Smooth muscle cell of the umbilical artery (primary cell): ENCODE measurements at places on chromosomes 16 and 17. TPM values are rescaled to one million over a fixed set of nuclear protein-coding genes. Genes with fewer than 3 reads are reported as not detected.

The TSPOAP1 gene
- 1.5 and 1.7 TPM in 2 replicates for total RNA-seq

The ITGAX gene
- not detected in 2 replicates for total RNA-seq

The CMTM2 gene
- total RNA-seq: not detected in 2 replicates

The GPRC5C gene
- 0.09 and 0.89 TPM in 2 replicates for total RNA-seq

The TPSD1 gene
- total RNA-seq: not detected in 2 replicates

The ARL6IP1 gene
- 205 and 256 TPM in 2 replicates for total RNA-seq

The DNAAF1 gene
- under 0.01 TPM in 1 of 2 replicates, not detected in the other for total RNA-seq

The CSH2 gene
- total RNA-seq: not detected in 2 replicates

The SMPD3 gene
- total RNA-seq: not detected in 2 replicates

The DNASE1L2 gene
- total RNA-seq: 1.2 and 1.3 TPM in 2 replicates

The SMIM36 gene
- total RNA-seq: not detected in 2 replicates

The ZNF764 gene
- total RNA-seq: 4.2 and 4.8 TPM in 2 replicates

The SLC9A5 gene
- total RNA-seq: 1.5 and 2.4 TPM in 2 replicates
